ENCODE measurements at places on chromosomes 1 and 21. TPM values are rescaled to one million over a fixed set of nuclear protein-coding genes. Genes with fewer than 3 reads are reported as not detected.

Gene FMO2
- polyA plus RNA-seq, result 0.40 TPM

Gene SLC44A3
- polyA plus RNA-seq, result 75.9 TPM

Gene NMNAT1
- 17.1 TPM for polyA plus RNA-seq

DNA sequence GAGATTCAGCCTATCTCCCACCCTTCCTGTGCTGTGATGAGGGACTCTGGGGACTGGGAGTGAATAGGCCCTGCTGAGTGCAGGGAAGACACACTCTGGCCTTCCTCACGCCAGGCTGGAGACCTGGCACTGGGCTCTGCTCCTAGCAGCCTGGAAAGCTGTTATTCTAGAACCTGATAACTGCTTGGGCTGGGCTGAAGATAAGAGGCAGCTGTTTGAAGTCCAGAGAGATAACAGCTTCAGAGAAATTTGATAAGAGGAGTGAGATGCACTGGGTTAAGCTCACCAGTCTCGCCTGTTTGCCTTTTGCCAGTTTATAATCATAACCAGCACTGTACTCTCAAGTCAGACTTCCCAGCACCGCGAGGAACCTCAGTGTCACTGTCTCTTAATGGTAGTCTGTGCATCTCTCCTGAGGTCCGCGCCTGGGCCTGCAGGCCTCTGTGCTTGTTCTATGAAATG, 46.6 kb upstream of the GPR37L1 start:
- DNase-seq, result no peak

DNA sequence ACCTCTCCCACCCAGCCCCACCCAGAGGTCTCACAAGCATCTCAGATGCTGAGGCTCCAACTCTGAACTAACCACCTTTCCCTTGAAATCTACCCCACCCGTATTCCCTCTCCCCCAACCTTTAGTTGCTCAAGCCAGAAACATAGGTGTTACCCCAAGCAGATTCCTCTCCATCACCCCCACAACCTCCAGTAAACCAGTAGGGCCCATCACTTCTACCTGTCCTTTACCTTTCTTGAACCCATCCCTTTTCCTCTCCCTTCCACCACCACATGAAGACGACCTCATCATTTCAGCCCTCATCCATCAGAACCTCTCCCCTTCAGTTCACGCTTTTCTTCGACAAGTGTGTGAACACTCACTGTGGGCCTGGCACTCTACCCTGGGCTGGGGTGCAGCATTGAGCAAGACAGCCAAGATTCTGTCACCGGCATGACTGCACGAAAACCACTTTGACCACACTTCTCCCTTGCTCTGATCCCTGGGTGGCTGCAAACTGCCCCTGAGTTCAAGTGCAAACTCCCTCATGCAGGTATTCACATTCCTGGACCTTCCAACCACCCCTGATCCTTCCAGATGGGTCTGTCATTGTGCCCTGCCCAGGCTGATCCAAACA, 65.5 kb upstream of the LAPTM5 start:
- no peak for DNase-seq

- DNase-seq, result no peak
Measured at GRCh38 chr1:201085902-201086735, 26.1 kb downstream of the CACNA1S start.

All from left renal pelvis (tissue), 4 donors.